ENCODE measurements at places on chromosomes 5 and 9.

DNA sequence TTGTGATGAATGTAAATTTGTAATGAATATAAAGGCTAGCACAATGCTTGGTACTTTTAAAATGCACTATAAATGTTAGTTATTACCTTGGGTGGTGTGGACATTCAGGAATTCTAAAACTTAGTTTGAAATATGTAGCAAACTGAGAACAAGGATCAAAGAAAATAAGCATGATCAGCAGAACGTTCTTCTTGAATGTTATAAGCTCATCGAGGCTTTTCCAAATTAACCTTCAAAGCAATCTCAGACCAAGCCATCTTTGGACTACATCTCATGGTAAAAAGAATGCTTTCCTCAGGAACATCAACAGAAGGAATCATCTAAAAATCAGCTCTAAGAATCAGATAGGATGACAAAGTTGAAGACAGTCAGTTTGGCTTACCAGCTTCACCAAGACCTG lies 146.3 kb downstream of the SLIT3 start:
- no peak for DNase-seq

DNA sequence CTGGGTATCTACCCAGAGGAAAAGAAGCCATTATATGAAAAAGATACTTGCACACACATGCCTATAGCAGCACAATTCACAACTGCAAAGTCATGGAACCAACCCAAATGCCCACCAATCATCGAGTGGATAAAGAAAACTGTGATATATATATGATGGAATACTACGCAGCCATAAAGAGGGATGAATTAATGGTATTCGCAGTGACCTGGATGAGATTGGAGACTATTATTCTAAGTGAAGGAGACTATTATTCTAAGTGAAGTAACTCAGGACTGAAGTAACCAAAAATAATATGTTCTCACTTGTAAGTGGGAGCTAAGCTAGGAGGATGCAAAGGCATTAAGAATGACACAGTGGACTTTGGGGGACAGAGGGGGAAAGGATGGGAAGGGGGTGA lies 30.0 kb upstream of the GABBR2 start:
- DNase-seq = no peak

DNA sequence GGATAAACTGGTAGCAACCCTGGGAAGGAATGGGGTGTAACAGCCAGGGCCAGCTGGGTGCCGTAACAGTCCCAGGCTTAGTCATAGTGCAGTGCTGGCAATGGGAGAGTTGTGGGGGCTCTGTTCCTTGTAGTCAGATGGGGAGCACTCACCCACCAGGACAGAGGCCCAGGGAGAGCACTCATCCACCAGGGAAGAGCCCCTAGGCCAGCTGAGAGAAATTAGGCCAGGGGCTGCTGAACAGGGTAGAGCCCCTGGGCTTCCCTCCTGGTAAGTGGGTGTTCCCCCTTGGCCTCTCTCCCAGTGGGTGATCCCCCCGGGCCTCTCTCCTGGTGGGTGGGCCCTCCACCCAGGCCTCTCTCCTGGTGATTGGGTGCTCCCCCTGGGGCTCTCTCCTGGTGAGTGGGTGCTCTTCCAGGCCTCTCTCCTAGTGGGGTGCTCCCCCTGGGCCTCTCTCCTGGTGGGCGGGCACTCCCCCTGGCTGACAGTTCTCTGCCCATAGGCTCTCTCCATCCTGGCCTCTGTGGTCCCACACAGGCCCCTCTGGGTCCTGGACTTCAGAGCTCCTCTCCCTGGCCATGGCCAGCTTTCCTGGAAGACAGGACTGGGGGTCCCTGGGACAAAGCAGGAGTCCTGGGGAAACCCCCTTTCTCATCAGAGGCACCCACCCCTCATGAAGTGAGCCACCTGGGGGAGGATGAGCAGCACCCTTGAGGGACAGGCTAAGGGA lies 13.4 kb downstream of the FGD3 start:
- no peak for DNase-seq

DNA sequence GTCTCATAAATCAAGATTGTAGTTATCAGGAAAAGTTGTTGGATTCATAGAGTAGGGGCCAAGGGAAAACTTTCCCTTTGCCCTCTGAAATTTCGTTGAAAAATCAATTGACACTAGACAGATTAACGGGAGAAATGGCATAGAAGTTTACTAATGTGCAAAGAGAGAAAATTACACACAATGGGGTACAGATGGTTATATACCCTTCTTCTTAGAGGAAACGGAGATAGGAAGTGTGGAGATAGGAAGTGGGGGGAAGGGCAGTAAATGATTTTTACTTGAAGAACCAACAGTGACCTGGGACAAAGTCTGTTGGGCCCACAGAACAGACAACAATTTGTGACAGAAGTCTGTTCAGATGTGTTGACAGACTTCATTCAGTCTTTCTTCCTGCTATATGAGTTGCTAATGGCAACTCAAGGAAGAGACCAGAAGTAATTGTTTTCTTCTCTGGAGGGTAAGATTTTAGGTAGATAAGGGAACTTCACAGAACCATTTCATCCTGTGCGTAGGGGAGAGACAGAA lies 177.9 kb downstream of the C9orf152 start:
- no peak for DNase-seq

DNA sequence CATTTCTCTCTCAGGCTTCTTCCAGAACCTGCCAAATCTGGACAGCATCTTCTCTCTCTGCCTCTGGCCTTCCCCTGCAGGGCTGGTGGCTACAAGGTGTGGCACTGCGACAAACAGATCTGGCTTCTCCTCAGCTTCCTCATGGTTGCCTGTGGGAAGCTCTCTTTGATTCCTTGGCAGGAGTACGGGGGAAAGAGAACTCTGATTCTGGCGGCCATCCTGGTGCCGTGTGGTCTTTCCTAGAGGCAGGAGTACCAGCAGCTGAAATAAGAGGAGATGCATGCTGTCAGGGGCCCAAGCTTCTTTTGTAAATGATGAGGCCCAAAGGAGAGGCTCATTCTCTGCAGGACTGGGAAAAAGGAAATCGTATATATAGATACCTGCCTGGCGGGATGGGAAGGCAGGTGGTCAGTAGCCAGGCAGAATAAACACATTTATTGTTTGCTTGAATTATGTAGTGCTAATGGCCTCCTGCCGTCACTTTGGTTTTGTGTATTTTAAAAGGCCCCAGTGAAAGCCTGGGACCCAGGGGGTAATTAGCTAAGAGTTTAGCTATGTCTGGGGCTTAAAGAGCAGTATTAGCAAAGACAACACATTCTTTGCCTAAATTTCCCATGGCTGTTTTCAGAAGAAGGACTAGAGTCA lies at the start of gene CER1:
TSS of gene CER1 (minus strand) at position 343 of the 645 bp plus-strand sequence. CDS start at position 282, 61 bp downstream.
- no peak for DNase-seq

- no peak for DNase-seq
Observed at GRCh38 chr5:56815658-56816545, 553 bp downstream of the MAP3K1 start.

GRCh38 chr9:12595400-12595799 lies 97.8 kb upstream of the TYRP1 start:
- no peak for DNase-seq

- DNase-seq = no peak
Observed at GRCh38 chr5:1294835-1295649, at the start of gene TERT. TERT (minus strand) TSS chr5:1295068; CDS start chr5:1294989, 79 bp downstream.

DNA sequence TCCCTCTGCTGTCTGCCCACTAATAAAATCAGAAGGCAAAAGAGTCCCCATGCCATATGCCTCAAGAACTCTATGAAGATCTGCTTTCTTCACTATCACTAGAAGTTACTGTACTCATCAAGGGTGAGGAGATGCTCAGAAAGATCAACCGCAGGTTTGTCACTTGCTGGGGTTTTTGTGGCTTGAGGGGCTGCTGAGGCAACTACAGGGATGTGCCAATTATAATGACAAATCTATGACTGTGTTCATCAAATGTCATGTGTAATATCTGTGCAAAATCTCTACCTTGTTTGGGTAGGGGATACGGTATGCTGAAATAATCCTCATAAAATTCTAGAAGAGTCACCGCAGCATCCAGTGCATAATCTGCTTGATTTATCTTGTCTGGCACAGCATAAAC lies 13.0 kb downstream of the ERAP1 start:
- no peak for DNase-seq

- DNase-seq = no peak
Observed at GRCh38 chr5:127916885-127917573, 166.5 kb upstream of the SLC12A2 start.

All from fibroblast of gingiva (primary cell).